ENCODE measurements at places on chromosomes 1 and 21. TPM values are rescaled to one million over a fixed set of nuclear protein-coding genes. Genes with fewer than 3 reads are reported as not detected.

DNA sequence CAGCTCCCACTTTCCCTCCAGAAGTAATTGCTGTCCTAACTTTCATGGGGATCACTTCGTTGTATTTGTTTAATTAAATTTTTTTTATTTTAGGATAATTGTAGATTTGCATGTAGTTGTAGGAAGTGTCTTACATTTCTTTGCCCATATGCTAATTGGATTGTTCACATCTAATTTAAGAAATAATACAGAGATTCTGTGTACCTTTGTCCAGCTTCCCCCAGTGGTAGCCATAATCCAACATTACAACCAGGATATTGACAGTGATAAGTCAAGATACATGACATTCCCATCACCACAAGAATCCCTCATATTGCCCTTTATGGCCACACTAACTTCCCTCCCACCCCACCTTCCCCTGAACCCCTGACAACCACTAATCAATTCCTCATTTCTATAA lies 136.6 kb downstream of the PRDM2 start:
- ATAC-seq: no peak

DNA sequence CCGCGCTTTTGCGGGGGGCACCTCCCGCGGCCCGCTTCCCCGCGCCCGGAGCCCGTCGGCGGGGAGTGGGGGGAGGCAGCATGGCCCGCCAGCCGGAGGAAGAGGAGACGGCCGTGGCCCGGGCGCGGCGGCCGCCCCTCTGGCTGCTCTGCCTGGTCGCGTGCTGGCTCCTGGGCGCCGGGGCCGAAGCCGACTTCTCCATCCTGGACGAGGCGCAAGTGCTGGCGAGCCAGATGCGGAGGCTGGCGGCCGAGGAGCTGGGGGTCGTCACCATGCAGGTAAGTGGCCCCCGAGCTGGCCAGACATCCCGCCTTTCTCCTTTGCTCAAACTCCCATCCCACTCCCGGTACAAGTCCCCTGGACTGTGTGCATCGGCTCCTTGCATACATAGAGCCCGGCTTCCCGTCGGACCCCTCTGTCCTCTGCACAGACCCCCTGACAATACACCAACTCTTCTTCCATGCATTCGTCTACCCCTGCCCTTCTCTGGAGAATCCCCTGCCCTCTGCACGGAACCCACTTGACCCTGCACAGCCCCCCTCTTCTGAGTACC lies 812 bp downstream of the CACHD1 start:
- ATAC-seq: peak; percentile 45

DNA sequence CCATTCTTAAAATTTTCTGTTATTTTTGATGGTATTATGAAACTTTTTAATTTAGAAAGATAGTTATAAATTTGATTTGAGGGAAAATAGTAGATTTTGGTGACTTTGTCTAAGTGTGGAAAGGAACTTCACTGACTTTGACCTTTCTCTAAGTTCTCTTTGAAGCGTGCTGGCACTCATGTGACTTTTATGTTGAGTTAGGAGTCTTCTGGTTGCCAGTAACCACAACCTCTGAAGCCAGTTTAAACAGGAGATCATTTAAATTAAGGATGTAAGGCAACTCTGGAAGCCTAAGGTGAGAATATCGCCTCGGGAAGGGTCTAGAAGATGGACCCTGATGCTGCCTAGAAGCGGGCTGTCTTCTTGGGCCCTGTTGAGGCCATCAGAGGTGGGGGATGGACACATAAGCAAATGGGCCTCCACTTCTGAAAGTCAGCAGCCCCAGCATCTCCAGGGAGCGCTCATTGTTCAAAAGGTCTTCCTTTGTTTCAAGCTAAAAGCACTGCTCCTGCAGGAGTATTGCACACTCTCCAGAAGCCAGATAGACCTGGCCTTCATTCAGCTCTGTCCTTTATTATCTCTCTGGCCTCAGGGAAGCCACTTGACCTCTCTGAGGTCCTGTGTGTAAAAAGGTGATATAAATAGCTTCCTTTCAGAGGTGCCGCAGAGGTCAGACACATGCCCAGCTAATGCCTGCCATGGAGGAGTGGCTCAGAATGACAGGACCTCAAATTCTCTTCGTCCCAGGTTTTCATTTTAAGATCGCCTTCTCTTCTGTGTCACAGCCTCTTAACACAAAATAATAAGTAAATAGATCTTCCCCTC lies 5.1 kb upstream of the RCAN1 start:
- ATAC-seq: no peak

DNA sequence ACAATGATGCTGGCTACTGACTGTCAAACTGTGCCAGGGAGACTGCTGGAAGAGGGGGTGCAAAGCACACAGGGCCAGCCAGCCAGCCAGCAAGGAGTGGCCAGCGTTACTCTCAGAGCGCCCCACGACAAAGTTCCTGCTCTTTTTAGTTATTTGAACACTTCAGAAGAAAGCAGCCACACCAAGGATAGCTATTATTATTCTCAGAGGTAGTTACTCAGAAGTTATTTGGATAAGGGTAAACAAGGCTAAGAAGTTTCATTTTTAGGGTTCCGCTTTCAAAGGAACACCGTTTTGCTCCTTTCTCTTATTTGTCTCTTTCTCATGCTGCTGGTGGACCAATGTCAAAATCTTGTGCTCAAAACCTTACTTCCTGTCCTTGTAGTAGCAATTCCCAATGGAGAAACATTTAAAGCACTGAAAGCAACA lies 59.9 kb downstream of the VANGL2 start:
- ATAC-seq: no peak

Gene TNFRSF4
- 0.93 TPM for total RNA-seq

DNA sequence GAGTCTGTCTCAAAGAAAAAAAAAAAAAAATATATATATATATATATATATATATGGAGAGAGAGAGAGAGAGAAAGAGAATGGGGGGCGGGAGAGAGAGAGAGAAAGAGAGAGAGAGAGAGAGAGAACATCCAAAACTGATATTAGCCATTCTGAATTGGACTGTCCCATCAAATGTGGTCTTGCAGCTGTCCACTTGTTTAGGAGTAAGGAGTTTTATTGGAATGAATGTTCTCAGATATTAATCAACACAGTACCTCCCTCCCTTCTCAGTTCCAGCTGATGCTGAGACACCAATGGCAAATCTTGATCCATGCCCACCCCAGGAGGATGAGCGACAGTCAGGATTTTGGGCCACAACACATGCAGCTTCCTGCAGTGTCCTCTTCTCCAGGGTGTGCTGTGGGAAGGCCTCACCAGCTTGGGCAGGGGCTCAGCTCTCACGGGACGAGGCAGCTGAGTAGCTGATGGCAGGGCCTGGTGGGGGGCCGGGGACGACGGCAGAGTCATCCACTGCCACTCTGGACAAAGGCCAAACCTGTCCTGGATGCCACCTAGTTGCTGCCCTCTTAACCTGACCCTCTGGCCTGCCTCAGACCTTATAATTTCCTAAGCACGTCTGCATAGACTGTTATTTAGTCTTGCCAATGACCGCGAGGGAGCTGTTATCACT lies 9.3 kb upstream of the CLDN14 start:
- no peak for ATAC-seq
